Psoas muscle (tissue), 8 donors: ENCODE measurements at places on chromosomes 1 and 21.

GRCh38 chr1:39272027-39272797 lies 67.7 kb downstream of the MACF1 start:
- DNase-seq = no peak

DNA sequence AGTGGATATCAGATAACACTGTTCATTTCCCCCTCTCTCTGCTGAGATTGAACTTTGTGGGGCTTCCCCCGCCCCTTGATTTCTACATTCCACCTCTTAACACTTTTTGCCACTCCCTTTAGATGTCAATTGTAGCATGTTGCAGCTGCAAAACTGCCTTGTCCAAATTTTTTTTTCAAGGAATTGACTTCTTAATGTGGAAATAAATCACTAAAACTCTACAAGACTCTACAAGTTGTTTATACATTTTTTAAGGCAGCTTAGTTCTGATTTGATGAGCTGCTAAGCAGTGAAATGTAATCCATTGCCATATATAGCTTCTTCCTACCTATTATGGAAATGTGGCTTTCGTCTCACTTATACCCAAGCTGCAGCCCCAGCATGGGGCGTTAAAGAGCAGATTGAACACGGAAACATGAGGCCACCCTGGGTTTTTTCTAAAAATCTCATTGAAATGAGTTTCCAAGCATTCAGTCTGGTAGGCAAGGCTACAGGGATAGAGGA lies 132.2 kb downstream of the SYT2 start:
- no peak for DNase-seq

DNA sequence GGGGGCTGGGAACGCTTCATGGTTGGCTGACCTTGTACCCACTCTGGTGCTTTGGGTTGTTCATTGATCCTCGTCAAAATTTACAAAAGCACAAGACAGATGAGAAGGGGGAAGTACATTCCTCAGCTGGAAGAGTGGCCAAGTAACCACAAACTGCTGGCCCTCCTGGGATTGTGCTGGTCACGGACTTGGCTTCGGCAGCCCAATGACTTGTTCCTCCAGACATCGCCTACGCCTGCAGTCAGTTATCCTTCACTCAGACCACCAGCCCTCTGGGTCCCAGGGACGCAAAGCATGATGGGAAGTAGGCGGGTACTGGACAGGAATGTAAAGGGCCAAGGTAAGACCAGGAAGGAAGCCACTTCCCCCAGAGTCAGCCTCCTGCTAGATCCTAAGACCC lies 53.1 kb downstream of the LMX1A start:
- DNase-seq = peak; percentile 77

GRCh38 chr1:1554926-1555915 lies 14.8 kb upstream of the TMEM240 start:
- peak; percentile 83 for DNase-seq

DNA sequence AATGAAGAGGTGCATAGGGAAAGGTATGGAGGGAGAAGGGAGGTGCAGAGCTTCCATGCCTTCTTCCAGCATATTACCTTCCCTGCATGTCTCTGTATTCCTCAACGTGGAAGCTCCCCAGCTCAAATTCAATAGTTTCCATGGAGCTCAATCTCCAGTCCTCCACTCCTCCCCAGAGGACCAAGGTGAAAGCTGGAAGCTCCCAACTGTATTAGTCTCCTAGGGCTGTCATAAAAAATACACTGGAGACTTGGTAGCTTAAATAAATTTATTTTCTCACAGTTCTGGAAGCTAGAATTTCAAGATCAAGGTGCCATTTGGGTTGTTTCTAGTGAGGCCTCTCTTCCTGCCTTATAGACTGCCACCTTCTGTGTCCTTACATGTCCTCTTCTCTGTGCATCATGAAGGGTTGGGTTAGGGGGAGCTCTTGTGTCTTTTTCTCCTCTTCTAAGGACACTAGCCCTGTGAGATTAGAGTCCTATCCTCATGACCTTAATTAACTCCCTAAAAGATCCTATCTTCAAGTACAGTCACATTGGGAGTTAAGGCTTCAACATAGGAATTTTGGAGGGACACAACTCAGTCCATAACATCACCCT lies 21.9 kb upstream of the RABGGTB start:
- no peak for DNase-seq

DNA sequence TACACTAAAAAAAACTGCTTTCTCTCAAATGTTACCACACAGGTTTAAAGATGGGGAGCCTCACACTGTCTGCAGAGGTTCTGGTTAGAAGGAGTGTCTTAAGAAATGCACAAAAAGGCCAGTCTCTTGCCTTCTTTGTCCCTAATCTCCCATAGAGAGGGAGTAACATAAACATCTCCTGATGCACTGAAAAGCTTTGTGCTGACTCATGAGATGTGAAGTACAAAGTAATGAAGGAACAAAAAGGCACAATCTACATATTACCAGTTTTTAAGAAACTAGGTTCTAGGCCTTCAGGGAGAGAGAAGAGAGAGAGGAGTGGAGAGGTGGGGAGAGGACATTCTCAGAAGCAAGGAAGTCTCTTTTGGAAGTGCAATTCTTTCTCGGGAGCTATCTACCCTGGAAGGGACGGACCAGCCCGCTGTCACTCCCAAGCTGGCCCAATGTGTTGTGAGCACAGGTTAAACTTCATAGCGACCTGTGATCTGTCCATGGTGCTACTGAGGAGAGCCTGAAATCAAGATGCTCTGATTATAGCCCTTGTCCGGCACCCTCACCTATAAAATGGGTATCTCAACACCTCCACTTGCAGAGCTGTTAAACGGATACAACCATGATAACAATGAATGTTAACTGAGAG lies 458.1 kb downstream of the DISC1 start:
- DNase-seq = no peak

- no peak for DNase-seq
Measured at GRCh38 chr1:179883745-179884138, 1.7 kb downstream of the TOR1AIP1 start.

GRCh38 chr1:47936916-47937551 lies 60.2 kb downstream of the TRABD2B start:
- no peak for DNase-seq
